CD4-positive, alpha-beta T cell treated with Interleukin-15 for 4 hours (primary cell): ENCODE measurements at places on chromosomes 7 and 10.

- DNase-seq, result no peak
These were observed 77.0 kb upstream of the EEPD1 start for GRCh38 chr7:36076074-36076473.

GRCh38 chr7:27606270-27607209 lies 56.1 kb downstream of the HIBADH start:
- no peak for DNase-seq

- DNase-seq, result no peak
These were observed 57.8 kb downstream of the FRMPD2 start for GRCh38 chr10:48216744-48217143.

DNA sequence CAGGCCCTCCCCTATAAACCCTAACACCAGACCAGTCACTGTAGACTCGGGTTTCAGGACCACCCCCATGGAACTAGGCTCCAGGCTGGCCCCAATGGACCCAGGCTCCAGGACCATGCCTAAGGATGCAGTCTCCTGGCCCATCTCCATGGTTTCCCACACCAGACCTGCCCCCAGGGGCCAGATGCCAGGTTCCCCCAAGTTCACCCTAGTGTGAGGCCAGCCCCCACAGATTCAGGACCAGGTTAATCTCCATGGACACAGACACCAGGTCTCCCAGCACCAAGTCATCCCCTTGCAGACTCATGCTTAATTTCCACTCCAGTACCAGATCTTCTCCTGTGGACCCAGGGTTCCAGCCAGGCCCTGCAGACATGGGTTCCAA lies 103.8 kb upstream of the LANCL2 start:
- no peak for DNase-seq

DNA sequence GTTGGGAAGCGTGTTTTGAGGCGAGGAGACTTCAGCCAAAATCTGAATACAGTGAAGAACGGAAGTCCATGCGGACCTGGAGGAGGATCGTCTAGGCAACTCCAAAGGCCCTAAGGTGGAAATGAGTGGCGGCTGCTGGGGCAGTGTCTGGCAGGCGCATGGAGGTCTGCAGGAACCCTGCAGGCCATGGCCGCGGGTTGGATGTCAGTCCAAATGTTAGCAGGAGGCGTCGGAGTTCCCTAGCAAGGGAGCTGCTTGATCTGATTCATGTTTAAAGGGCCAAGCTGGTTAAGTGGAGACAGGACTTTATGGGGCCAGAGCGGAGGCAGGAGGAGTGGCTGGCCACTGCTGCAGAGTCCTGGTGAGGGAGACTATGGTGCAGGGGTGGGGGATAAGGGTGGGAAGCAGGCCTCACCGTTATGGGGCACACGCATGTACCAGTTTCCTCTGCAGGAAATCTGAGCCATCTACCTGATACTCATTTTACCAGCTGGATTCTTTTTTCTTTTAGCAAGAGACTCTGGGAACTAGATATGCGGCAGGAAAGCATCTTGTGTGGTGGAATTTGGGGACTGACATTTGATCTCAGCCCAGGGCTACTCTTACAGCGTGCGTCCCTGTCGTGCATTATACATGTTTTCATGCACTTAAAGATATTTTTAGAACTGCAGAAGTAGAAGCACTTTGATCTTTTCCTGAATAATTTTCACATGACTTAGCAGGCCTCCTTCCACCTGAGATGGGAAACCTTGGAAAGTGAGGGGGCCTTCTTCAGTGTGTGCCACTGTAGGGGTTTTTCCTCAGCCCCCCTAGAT lies 6.6 kb upstream of the REPIN1 start:
- DNase-seq, result no peak

GRCh38 chr7:111362506-111363054 lies 199.7 kb downstream of the IMMP2L start:
- no peak for DNase-seq

DNA sequence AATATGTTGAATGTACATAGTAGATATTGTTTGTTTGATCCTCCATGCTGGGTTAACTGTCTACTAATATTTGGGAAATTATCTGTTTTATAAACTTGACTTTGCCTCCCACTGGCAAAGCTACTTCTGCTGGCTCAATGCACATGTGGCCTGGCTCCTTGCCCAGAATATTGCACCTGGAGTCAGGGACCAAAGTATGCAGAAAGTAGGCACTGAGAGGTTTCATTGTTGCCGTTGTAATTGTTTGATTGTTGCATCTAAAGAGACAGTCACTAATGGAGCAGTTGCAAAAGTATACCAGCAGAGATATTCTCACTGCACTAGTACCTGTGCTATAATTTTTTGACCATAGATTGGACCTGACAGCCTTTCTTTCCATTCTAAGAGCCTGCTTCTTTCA lies 137.8 kb upstream of the CNTNAP2 start:
- no peak for DNase-seq

DNA sequence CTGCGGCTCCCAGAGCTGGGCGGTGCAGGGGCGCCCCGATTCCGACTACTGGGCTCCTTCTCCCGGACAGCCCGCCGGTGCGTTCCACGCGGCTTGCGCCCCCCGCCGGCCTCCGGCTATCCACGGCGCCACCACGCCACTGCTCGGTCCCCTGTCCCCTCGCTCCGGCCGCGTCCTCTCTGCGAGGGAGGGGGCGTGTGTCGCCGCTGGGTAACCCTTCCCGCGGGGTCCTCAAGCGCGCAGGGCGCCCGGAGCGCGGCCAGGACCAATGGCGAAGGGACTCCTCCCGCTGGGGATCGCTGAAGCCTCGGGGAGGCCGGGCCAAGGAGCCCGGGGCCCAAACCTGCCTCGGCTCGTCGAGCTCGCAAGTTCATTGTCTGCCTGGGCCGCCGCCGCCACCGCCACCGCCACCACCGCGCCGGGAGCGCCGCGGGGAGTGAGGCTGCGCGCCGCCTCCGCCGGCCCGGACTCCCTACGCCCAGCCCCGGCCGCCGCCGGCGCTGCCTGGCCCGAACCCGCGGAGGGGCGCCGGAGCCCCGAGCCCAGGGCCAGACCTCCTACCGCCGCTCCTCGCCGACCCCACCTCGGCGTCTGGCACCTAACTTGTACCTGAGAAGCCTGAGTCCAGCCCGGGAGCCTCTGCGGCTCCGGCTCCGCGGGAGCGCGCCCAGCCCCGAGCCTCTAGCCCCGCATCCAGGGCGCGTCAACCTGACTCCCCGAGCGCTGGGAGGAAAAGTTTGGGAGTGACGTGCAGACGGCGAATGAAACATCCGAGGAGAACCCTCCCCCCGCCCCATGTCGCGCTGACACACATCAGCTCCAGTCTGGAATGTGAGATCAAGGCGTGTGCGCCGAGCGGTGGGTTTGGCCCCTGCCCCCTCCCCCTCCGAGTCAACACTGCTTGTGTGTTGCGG lies at the start of gene CHST15:
Gene CHST15, minus strand, starts transcription at position 739 of the 914 bp plus-strand sequence. CDS start 47,386 bp downstream, outside the sequence.
- DNase-seq, result no peak

DNA sequence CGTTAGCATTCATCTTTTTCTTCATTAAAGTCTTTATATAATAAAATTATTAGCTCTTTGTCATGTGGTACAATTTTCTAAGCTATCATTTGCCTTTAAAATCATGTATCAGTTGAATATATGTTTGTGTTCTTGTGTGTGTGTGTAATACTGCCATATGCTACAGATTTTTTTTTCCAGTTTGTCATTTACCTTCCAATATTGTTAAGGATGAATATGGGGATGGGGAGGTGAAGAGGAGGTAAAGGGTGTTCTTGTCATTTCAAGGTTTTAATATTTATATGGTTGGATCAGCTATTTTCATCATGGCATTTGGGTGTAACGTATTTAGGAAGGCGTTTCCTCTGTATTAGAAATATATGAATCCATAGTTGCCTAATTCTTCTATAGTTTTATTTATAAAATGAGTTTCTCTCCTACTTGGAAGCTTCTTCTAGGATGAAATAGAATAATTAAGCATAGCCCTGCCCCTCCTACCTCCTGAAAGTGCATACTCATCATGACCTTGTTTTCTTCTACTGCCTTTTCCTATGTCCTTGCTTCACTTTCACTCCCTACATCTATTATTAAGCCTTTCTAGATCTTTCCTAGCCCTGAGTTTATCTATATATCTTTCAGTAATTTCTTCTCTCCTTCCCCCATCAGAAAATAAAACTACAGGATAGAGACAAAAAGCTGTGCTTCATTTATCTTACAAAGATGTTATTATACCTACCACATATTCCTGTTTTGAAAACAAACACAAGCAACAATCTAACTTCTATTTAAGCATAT lies 25.1 kb downstream of the RAB18 start:
- DNase-seq, result no peak

GRCh38 chr7:106119719-106120118 lies 7.6 kb upstream of the SYPL1 start:
- no peak for DNase-seq

- DNase-seq, result no peak
These were observed 34.9 kb upstream of the LEP start for GRCh38 chr7:128206017-128206746.

DNA sequence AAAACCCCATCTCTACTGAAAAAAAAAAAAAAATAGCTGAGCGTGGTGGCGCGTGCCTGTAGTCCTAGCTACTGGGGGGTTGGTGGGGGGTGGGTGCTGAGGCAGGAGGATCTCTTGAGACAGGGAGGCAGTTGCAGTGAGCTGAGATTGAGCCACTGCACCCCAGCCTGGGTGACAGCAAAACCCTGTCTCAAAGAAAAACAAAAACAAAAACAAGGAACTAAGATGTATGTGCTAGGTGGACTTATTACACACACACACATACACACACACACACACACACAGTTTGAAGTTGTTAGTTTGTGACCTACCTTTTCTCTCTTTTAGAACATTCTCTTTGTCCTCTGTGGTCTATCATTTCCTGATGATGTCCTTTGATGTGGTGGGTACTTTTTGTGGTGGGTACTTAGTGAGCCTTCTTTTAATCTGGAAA lies 53.5 kb downstream of the EXOC6 start:
- DNase-seq, result peak; percentile 69

GRCh38 chr10:23363793-23364135 lies 19.2 kb upstream of the C10orf67 start:
- no peak for DNase-seq

DNA sequence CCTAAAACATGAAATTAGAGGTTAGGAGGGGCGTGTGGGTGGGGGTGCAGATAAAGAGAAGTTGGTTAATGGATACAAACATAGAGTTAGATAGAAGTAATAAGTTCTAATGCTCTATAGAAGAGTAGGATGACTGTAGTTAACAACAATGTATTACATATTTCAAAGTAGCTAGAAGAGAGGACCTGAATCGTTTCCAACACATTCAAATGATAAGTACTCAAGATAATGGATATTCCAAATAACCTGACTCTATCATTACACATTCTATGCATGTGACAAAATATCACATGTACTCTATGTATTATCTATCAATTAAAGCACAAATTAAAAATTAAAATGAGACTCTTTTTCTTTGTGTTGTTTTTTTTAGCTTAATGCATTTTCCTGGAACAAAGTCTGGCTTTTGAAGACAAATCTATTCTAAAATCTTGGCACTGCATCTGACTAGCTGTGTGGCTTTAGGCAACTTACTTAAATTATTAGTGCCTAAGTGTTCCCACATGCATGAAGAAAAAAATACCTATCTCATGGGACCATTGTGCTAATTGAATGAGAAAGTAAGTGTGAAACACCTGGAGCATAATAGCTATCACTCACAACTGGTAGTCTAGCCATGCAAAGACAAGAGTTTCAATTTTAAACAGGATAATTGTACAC lies 75.7 kb downstream of the SEMA3C start:
- DNase-seq, result no peak

DNA sequence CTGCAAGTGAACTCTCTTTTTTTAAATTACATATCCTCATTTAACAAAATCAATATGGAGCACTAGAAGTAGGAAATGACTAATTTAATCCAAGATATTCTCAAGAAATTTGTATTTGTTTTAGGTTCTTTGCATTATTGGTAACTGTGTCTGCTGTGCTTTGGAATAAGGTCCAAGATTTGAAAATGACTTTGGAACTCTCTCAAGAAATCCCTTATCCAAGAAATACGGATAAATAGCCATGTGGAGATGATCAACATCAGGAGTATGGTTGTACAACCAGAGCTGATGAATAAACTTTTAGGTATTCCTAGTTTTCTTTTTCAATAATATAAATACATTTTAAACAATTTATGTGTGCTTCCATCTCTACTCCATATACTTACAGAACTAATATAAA lies 279.9 kb upstream of the SEMA3C start:
- no peak for DNase-seq

DNA sequence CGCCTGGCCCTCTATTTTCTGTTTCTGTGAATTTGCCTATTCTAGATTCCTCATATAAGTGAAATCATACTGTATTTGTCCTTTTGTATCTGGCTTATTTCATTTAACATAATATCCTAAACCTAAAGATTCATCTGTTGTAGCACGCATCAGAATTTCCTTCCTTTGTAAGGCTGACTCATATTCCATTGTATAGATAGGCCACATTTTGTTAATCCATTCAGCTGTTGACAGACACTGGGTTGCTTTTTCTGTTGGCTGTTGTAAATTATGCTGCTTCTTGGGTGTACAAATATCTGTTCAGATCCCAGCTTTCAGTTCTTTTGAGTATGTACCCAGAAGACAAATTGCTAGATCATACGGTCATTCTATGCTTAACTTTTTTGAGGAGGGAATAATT lies 28.8 kb upstream of the CUL1 start:
- no peak for DNase-seq

DNA sequence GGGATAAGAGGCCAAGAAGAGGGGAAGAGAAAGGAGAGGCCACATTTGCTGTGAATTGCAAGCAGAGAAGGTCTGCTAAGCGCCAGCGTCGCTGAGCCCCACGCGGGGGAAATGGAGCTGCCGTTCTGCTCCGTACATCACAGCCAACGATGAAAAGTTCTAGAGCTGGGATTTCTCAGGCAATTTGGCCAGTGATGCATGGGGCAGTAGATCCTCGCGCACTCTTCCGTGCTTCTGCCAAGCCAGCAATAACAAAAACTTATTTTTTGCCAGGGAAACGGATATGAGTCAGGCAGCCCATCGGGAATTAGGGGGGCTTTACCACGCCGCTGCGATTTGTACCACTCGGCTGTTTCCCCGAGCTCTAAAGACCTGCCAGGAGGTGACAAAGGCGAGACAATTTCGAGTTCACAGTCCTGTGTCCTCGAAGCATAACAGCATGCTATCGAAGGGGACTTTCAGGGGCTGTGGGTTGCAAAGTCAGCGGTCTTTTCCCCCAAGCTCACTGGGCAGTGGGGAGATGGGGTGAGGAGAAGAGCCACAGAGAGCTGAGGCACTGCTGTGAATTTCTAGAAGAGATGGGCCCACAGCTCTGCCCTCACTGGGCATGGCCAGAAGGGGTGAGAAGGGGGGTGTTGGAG lies 30.0 kb upstream of the SLF2 start:
- DNase-seq, result no peak

DNA sequence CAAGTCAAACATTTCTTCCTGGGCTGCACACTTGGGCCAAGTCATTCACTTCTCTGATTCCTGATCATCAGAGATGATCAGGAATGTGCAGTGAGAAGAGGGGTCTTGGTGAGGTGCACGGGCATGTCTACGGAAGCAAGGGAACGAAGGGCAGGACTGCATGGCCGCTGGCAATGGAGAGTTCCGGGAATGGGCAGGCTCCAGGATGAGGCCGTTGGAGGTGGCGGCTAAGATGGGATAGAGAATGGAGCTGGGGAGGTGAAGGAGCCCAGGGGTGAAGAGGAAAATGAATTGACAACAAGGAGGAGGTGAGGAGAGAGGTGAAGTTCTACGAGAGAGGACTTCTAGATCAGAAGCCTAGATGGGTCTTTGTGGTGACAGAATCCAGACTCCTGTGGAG lies 260.0 kb downstream of the GRID1 start:
- DNase-seq, result no peak

GRCh38 chr7:117014673-117015133 lies 61.4 kb downstream of the ST7 start:
- peak; percentile 9 for DNase-seq
